ENCODE measurements at places on chromosomes 6 and 20.

- DNase-seq = peak; percentile 88
These were observed 1.2 kb downstream of the SLC2A4RG start for GRCh38 chr20:63740627-63741353.

DNA sequence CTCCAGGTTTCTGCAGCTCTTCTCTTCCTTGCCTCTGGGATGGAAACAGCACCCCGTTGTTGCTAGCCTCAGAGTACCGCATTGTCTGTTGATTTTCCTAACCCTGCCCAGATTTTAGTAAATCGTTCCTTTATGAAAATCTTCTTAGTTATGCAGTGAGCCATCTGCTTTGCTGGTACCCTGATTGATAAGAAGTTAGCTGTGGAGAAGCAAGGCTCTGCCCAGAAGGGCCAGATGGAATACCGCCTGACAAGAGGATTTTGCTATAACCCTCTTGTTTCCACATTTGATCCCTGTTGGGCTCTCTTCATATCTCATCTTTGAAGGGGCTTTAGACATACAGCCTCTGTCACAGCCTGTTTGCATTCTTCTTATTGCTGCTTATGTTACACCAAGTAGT, 229.0 kb downstream of the CDKAL1 start:
- peak; percentile 93 for DNase-seq

DNA sequence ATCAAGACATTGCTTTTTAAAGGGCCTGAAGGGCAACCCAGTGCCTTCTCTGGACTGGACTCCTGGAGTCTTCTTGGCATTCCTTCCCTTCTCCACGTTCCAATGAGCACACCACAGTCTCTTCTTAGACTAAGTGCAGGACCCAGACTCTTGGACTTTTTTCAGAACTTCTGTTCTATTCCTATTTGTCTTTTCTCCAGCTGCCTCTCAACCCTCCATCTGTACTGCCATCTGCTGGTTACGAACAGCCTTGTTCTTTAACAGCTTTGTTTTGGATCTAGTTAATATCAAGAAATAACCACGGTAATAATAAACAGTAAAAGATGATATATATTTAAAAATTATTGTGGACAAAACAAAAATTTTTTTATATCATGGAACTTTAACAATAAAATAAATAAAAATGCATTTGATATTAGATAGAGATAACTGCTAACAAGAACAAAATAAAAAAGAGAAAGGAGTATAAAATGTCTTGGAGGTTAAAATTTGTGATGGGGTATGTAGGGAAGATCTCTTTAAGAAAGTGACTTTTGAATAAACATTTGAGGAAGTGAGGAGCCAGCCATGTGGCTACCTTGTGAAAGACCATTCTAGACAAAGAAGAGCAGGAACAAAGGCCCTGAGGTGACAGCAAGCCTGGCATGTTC, 105.1 kb upstream of the HCRTR2 start:
- peak; percentile 70 for DNase-seq

- DNase-seq = no peak
These were observed 4.4 kb downstream of the TUBB1 start for GRCh38 chr20:59023616-59024015.

GRCh38 chr6:167109651-167110050, 13.2 kb upstream of the CCR6 start:
- no peak for DNase-seq

- DNase-seq = peak; percentile 38
These were observed 66.8 kb downstream of the PPP1R3G start for GRCh38 chr6:5151955-5152401.

- DNase-seq = peak; percentile 80
These were observed 7.1 kb upstream of the CAPN11 start for GRCh38 chr6:44151348-44152108.

DNA sequence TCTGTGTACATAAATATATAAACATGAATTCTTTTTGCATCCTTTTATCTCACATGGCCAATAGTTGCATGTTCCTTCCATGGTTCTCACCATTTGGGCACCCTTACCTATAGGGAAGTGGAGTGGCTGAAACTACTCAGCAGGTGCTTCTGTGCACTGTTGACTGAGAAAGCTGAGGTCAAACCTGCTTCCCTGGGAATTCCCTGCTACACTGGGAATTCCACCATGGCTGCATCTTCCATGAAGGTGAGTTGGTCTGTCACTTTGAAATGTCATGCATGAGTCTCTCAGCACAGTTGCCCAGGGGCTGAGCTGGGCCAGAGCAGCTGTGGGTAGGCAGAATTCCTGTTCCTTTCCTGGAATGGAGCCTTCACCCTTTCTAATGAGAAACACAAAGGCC, 193.8 kb upstream of the PRSS16 start:
- no peak for DNase-seq

DNA sequence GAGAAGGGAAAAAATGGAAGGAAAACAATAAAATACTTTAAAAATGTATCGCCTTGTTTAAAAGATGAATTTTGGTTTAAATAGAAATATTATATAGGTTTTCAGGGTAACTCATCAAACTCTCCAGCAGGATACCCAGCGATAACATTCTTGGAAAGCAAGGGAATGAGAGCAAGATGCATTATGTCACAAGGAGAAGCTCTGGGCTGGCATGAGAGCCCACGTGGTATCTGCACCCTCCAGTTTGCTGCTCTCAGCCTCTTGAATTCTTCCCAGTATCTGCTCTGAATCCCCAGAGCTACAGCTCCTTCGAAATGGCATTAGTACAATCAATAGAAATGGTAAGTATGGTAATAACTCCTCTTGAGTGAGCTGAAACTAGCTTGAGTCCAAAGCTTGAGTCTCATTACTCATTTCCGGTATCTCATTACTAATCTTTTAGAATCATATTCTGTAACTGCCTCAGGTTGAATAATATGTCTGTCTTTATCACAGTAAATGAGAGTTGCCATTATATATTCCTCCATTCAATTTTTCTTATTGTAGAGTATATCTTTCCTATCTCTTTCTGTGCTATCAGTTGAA, 4.9 kb upstream of the TMEM242 start:
- no peak for DNase-seq

DNA sequence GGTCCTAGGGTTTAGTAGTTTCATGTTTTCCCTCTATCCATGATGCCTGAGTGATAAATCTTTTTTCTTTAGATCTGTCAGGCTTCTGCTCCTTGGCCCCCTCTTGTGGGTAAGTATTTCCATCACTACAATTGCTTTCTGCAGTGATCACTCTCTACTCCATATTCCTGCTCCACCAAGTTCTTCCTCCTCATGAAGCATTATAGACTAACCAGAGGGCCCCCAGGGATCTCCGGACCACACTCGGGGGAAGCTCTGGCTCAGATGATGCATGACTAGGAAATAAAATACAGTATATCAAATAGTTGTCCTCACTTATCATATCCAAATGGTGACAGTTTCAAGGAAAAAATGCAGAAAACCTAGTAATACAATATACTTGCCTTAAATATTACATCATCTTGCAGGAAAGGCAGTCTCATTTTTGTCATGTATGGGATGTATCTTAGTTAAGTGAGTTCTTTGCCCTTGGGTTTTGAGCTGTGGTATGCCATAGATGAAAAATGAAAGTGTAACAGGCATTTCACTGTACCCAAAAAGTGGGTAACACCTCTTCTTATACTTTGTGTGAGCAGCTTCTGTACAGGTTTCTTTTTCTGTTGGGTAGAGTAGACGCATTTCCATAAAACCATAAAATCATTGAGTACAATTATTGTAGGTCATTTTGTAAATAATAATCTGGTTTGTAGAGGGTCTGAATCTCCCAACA, 200.9 kb upstream of the EYA4 start:
- DNase-seq = peak; percentile 37

DNA sequence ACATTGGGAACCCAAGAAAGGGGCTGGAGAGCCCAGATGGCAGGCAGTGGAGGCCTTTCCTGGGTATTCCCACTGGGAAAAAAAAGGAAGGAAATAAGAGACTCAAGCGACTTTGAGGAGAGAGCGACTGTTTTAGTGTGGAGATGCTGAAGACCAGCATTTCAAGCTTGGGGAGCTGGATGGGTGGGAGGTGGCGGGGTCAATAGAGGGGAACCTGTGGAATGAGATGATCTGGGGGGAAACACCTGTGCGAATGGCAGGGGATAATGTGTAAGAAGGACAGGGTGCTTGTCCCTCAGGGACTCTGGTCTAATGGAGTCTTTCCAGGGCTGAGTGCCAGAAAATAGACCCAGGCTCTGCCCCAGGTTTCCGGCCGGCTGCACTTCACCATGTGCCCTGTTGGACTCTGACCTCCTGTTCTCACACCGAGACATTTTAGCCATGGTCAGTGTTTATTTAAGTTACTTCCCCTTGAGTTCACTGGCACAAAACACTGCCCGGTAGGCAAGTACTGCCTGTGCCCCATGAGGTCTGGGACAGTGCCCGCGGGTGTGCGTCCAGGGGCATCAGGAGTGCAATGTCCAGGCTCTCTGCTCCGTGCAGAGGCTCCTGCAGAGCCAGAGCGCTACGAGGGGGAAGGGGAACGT, 50.4 kb upstream of the NKX2-2 start:
- DNase-seq = no peak

GRCh38 chr20:47524015-47524784, 22.5 kb downstream of the NCOA3 start:
- no peak for DNase-seq

- DNase-seq = no peak
These were observed 23.1 kb upstream of the C6orf141 start for GRCh38 chr6:49527320-49527719.

DNA sequence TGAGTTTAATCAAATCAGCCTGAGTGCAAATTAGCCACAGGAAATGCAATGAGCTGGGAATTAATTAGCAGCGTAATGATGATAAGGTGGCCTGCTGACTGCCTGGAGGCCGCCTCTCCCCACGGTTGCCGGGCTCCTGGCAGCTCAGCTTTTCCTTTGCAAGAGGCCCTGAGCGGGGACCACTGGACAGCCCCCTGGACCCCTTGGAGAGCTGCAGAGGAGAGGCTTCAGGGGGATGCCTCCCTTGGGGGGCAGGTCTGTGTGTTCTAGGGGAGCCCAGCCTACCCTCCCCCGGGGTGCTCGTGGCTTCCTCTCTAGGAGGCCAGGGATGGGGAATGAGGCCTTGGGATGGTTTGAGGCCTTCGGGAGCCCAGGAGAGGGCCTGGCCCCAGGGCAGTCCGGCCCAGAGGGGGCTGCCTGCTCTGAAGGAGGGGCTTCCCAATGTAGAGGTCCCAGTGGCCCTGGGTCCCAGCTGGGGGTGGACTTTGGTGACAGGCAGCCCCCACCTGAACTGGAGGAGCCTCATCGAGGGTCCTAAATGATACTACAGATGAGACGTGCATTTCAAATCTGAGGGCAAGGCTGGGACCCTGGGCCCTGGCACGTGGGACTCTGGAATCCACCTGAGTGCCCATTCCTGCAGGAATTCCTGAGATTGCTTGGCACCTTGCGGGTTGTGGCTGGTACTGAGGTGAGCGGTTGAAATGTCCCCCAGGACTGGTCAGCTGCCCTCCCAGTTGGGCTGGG, 66.4 kb upstream of the BHLHE23 start:
- DNase-seq = no peak

DNA sequence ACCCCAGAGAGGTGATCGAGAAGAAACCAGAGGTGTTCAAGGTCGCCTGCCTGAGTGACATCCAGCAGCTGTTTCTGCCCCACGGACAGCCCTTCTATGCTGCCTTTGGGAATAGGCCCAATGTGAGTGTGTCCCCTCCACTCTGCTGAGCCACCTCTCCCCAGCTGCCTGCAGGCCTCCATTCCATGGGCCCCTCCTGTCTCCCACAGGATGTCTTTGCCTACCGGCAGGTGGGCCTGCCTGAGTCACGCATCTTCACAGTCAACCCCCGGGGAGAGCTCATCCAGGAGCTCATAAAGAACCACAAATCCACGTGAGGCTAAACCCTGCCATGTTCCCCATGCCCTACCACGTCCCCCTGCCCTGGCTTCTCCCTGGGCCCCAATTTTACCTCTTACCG, 8.4 kb downstream of the EMILIN3 start:
- DNase-seq = no peak

DNA sequence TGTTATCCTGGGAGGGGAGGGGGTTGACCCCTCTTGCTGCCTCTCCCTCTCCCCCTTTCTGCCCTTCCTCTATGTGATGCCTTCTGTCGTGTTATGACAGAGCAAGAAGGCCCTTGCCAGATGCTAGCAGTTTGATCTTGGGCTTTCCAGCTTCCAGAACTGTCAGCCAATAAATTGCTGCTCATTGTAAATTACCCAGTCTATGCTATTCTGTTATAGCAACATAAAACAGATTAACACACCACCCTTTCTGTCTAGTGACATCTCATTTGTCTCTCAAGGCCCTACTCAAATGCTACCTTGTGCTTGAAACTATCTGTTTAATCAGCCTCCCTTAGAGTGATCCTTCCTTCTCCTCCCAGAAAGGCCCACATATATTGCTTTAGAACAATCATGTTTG, 16.4 kb upstream of the MAP3K4 start:
- no peak for DNase-seq

- no peak for DNase-seq
These were observed 411.9 kb upstream of the SASH1 start for GRCh38 chr6:147930745-147931144.

GRCh38 chr6:90118581-90118980, 178.1 kb downstream of the BACH2 start:
- peak; percentile 45 for DNase-seq

GRCh38 chr20:47558295-47559066, 56.8 kb downstream of the NCOA3 start:
- peak; percentile 82 for DNase-seq

GRCh38 chr20:50632236-50632635, 59.1 kb downstream of the RIPOR3 start:
- DNase-seq = no peak

- no peak for DNase-seq
These were observed 35.4 kb downstream of the FYN start for GRCh38 chr6:111837641-111838500.

DNA sequence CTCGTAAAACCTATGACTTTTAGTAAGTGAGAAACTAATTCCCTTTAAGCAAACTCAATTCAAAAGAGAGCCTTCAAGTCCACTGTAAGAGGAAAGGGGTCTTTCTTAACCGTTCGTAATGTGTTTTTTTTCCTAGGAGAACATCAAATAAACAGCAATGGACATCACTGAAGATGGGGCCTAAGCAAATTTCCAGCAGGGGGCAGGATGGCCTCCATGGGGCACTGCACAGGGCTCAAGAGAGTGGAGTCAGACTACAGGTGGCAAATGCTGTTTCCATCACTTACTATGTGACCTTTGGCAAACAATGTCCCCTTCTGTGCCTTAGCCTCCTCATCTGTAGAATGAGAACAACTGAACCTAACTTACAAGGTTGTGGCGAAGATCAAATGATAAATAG, 88.7 kb downstream of the ARHGAP18 start:
- peak; percentile 37 for DNase-seq

GRCh38 chr6:140777780-140778179, 1354.9 kb upstream of the GJE1 start:
- DNase-seq = no peak

DNA sequence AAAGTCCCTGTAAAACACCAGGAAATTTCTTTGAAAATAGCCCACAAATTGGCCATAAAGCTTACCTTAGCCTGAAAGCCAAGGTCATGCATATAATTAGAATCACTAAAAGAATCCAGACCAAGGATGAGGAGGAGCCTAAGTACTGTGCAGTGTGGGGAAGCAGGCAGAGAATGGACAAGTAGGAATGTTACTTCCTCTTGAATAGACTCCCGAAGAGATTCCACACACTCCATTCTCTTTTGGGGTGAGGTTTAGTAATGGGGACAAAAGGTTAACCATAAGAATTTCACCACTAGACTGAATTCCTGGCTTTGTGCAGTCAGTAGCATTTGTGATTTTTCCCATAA, 27.5 kb upstream of the MARCKS start:
- no peak for DNase-seq
